ENCODE measurements at places on chromosomes 1 and 21.

DNA sequence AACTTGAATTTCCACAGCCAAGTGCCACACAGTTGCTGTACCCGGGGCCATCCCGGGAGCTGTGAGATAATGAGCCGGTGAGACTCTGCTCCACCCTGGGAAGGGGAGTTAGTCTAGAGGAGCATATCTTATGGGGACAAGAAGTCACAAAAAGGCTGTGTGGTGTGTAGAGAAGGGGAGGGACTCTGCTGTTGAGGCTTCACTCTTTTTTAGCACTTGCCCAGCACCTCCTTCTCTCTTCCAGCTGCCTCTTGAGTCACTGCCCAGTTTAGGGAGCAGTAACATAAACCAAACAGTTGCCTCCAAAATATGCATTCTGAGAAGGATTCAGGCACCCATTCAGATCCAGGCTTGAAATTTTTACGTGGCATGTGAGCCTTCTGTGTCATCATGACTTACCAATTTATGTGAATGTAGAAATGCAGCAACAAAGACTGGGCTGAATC lies 744 bp upstream of the WDR26 start:
- DNase-seq = no peak

- DNase-seq = no peak
Measured at GRCh38 chr1:27598902-27599528, 4.9 kb downstream of the AHDC1 start.

DNA sequence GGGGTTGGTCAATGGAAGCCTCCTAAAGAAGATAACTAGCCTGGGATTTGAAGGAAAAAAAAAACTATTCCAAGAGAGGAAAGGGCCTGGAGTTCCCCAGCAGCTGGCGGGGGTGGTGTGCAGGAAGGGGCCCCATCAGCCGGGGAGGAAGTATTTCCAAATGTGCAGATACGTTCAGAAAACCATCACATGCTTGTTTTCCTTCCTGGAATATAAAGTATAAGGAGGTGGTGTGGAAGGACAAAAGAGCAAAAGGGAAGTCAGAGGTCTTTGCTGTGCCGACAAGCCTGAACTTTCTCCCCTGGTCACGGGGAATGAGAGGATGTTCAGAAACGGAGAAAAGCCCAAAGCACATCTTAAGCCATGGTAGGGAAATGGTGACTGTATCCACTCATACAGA lies 72.0 kb upstream of the BACE2 start:
- no peak for DNase-seq

DNA sequence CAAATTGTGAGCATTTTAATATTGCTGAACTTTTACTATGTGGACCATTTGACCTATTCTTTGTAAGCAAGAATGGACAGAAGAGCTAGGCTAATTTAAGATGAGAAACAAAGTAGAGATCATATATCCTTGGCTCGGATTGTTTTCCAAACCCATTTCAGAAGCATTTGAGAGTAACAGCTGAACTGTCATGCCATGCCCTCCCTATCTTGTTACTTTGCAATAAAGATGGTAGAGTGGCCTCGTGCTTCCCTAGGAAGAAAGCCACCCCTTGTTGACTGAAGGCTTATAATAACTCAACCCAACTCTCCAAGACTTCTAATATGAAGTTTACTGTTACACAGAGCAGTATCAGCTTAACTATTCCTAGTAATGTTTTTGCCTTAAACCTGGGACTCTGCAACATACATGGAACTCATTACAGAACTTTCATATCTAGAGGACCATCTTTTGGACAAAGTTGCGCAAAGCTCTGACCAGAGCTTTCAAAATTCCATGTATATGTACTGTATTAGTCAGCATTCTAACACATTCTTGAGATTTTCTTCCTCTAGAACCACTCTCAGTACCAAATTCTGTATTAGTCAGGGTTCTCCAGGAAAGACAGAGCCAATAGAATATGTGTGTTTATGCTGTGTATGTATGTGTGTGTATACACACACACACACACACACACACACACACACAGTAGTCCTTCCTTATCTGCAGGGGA lies 68.7 kb downstream of the ADAMTS1 start:
- DNase-seq = no peak

- DNase-seq = no peak
Measured at GRCh38 chr1:178037510-178038253, 56.2 kb upstream of the RASAL2 start.

DNA sequence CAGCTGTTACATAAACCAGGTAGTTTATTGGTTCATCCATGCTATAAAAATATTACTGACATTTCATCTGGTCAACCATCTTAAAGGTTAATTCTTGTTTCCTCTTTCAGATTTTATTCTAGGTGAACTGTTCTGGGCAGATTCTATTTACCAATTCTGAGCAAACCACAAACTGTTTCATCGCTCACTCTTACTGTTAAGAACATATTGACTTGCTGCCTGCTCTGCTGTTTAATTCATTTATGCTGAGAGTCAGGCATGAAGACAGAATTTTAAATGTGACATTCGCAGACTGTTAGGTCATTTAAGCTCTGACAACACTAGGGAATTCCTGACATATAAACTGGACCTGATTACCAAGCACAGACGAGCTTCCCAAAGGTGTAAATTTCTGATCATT lies 98.3 kb downstream of the PIGK start:
- no peak for DNase-seq

GRCh38 chr1:155000411-155000725 lies 2.2 kb upstream of the ZBTB7B start:
- DNase-seq = no peak

GRCh38 chr1:112070677-112071076 lies 81.2 kb upstream of the KCND3 start:
- DNase-seq = no peak

DNA sequence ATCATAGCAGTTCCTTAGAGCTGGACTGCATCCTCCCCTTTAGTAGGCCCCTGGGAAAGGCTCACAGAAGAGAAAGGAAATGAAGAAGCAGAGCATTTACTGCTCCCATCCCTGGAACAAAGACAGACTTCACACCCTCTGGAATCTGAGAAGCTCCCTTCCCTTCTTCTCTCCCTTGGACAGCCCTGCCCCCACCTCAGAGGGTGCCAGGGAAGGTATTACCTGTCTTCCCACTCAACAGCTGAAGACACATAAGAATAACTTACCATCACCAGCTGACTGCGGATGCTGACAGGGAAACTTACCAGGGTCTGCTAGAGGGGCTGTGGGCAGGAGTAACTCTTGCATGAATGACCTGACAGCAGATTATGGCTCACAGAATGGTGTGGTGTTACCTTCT lies 14.1 kb upstream of the FAAH start:
- DNase-seq = no peak

DNA sequence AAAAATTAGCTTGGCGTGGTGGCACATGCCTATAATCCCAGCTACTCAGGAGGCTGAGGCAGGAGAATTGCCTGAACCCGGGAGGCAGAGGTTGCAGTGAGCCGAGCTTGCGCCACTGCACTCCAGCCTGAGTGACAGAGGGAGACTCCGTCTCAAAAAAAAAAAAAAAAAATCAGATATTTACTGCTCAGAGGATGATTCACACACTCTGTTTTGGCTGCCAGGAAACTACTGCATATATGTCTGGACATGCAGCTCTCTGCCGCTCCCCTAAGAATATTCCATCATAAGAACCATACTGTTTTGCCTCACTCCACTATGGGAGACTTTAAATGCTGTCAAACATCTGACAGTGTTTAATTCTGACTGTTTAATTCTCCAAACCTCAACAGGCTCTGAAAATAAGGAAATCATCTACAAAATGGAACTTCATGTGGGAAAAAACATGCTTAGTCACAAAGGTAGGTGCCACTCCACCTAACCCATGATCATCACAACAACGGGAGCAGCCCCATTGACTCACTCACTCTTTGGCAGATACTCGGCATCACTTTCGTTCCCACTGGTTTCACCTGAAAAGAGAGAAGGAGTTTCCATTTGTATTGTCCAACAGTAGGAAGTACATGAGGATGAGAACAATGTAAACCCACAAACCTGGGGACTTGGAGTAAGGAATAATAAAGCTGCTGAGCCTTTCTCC lies 29.3 kb upstream of the BCAS2 start:
- no peak for DNase-seq

GRCh38 chr1:39321979-39322378 lies 117.5 kb downstream of the MACF1 start:
- DNase-seq = no peak

GRCh38 chr21:42865776-42866160 lies 13.6 kb downstream of the WDR4 start:
- DNase-seq = no peak

- no peak for DNase-seq
Measured at GRCh38 chr21:45859762-45860357, 121.7 kb upstream of the COL6A1 start.

- no peak for DNase-seq
Measured at GRCh38 chr1:244212797-244213475, 161.9 kb downstream of the ZBTB18 start.

DNA sequence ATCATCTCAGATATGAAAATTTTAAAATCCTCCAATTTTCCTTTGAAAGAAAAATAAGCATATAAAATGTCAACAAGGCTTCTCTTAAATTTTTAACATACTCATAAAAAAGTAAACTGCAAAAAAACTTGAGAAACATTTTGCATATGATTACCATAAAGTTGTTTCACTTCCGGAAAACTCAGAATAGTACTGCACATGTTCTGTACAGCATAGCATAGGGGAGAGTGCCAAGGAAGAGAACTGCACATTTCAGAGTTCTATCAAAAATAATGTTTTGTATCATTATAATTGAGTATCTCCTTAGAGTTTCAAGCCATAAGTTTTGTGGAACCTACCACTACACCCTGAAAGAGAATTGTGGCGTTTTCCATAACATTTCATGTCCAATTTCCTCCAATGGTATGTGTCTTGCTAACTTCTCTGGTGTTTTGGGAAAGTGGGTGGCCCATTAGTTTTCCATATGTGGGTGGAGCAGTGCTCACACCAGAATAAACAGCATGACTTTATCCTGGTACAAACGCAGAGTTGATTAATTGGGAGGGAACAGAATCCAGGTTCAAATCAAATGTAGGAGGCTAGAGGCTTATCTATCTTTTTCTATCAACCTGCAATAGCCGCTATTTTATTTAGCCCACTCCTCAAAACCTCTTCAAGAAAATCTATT lies 430.9 kb downstream of the LMO4 start:
- DNase-seq = no peak

DNA sequence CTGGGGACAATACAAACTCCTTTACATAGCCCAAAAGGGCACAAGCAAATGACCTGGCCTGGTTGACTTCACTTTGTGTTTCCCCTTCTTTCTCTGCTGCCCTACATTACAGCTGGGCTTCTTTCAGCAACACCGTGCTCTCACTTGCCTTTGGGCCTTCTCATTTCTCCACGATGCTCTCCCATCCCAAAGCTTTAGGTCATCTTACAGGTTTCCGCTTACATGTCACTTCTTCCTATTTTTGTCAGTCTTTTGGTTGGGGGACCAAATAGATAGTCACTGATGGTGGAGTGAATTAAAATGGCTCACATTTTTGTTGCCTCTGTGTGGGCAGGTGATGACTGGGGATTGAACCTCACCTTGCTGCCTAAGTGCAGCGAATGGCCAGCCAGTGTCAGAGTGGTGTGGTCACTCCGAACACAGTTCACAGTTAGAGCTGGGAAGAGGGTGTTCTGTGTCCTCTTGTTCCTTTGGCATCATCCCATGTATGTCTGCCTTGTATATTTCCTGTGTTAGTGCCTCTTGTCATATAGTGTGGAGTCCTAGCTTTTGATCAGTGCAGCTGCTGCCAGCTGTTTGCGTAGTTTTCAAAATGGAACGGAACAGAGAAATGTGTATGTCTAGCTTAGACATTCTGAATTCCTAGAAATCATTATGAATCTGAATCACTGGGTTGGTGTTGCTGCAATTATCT lies 134.8 kb downstream of the NOS1AP start:
- no peak for DNase-seq

DNA sequence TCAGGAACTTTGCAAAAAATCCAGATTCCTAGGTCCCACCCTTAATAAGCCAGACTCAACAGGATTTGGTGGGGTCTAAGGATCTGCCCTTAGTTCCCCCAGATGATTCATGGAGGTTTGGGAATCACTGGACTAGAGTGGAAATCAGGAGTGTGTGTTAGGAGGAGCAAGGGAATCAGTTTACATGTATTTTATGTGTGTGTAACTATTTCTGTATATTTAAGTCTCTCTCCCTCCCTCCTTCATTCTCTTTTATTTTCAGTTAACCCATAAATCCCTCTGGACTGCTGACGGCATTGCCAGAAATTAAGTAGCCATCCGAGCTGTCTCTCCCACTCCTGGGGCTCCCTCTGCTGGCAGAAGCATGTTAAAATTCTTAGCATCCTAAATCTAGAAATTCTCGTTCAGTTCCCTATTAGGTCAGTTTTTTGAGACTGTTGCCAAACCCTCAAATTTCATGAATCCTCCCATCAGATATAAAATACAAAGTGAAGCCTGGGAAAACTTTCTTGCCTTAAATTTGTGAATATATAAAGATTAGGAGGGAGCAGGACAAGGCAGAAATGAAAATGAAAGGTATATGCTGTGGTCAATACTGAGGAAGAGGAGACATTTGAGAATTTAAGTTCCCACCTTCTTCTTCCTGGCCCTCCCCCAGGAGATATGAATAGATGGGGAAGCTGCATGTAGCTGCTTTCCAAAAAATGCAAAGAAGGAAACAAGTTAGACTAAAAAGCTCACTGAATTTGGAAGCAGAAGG lies 11.7 kb upstream of the HSD11B1 start:
- peak; percentile 66 for DNase-seq

- no peak for DNase-seq
Measured at GRCh38 chr1:192756847-192757246, 52.0 kb upstream of the RGS2 start.

DNA sequence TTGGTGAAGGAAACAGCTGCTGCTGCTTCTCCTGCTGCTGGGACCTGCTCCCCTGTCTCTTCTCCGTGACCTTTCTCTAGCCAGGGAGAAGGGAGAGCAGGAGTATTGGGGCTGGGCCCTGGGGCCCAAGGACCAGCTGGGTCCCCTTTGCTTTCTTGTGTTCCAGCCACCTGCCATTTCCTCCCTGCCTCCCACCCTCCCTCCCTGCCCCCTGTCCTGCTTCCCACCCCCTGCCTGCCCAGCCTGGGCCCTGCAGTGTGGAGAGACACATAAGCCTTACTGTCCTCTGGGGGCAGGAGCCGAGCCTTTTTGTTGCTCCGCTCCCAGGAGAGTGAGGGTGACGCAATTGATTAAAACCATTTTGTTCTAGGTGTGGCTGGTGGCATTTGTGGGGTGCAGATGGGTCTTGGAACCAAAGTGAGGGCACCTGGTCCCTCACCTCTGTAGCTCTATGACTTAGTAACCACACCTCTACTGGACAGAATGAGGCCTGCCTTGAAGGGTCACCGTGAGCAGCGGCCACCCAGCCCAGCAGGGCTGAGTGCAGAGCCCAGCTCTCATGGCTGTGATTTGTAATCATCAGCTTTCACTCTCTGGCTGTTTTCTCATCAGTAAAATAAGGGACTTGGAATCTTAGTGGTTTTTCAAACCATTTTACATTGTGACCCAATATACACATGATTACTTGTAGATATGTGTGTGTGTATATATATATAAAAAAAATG lies 13.9 kb upstream of the TMEM222 start:
- no peak for DNase-seq

- DNase-seq = no peak
Measured at GRCh38 chr1:110584045-110584444, 22.1 kb downstream of the KCNA2 start.

All from T-helper 9 cell (primary cell).